ENCODE measurements at places on chromosomes 5 and 9. TPM values are rescaled to one million over a fixed set of nuclear protein-coding genes. Genes with fewer than 3 reads are reported as not detected.

DNA sequence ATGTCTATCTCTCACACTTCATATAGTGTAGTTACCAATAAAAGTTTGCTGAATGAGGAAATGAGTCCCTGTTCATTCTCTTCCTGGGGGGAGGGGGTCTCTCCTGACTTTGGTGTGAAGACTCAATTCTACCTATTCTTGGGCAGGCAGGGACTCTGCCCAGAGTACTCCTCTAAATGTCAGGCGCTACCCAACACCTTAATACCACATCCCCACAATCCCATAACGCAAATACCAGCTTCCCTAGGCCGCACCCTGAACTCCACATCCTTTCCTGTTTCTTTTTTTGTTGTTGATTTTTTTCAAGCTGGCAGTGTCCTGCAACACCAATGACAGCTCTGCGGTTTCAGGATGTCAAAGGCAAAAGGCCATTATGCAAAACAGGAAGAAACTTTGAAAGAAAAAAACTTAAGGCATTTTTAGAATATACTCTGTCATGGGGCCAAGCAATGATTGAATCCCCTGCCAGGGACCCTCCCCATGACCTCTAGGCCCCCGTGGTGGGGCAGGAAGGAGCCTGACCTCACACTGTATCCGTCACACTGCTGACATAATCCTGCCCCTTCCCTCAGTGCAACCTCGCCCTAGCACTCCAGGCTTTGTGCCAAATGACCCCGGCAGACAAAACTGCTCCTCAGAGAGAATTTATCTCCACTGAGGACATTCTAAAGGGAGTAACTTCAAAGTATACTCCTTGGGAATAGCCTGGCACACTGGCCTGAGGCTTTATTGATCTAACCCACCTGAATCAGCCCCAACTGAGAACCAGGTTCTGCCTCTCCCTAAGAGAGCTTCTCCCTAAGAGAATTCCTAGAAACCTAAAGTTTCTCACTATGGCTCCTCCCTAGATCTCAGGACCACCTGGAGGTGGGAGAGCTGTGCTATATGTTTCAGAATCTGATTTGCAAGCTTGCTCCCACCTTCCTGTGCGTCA lies 8.0 kb downstream of the B4GALT1 start:
- H3K27ac ChIP-seq: peak overlapping the region; percentile 98
- H3K4me3 ChIP-seq: no peak overlapping the region
- DNase-seq: peak; percentile 81

DNA sequence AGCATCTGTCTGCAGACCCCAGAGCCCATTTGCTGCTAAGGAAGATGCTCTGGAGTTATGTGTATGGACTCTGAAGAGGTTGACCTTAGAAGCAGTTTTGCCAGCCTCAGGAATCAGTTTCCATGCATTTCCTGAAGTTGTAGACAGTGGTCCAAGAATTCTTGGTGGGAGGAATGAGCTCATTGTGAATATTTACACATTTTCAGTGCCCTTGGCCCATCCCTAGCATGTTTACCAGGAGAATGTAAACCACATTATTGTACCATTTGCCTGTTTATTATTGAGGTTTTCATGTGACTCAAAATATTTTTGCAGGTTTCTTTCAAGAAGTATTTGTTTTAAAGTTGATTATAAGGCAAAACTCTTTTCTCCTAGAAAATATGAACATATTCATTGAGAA lies 93.8 kb downstream of the NXNL2 start:
- no peaks in the 10 kb centered on the region for H3K36me3 ChIP-seq
- no peaks in the 10 kb centered on the region for H3K27me3 ChIP-seq

DNA sequence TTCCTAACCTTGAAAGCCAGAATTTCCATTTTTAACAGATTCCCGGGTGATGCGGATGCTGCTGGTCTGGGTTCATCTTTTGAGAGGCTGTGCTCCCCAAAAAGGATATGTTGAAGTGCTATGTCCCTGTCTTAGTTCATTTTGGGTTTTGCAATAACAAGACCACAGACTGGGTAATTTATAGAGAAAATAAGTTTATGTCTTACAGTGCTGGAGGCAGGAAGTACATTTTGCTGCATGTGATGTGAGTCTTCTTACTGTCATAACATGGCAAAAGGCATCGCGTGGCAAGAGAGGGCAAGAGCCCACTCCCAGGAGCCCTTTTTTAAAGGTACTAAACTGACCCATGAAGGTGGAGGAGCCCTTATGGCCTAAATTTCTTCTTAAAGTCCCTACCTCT lies 114.1 kb downstream of the DAPK1 start:
- no peak overlapping the region for H3K4me3 ChIP-seq
- H3K27me3 ChIP-seq: no peaks in the 10 kb centered on the region
- DNase-seq: no peak
- H3K4me1 ChIP-seq: no peaks in the 10 kb centered on the region
- H3K27ac ChIP-seq: no peak overlapping the region
- no peaks in the 10 kb centered on the region for H3K36me3 ChIP-seq

GRCh38 chr5:171709930-171710329 lies 75.7 kb upstream of the SMIM23 start:
- H3K4me1 ChIP-seq: no peaks in the 10 kb centered on the region
- H3K27me3 ChIP-seq: no peaks in the 10 kb centered on the region
- H3K36me3 ChIP-seq: no peaks in the 10 kb centered on the region
- no peak overlapping the region for H3K4me3 ChIP-seq
- no peak overlapping the region for H3K27ac ChIP-seq

- no peak for DNase-seq
- no peaks in the 10 kb centered on the region for H3K36me3 ChIP-seq
- H3K4me1 ChIP-seq: no peaks in the 10 kb centered on the region
- H3K4me3 ChIP-seq: no peak overlapping the region
- H3K27me3 ChIP-seq: no peaks in the 10 kb centered on the region
Measured at GRCh38 chr9:82938426-82939218, 124.3 kb downstream of the RASEF start.

GRCh38 chr5:111158105-111158744 lies 66.0 kb upstream of the CAMK4 start:
- no peak overlapping the region for H3K27ac ChIP-seq
- DNase-seq: peak; percentile 93
- H3K4me1 ChIP-seq: no peaks in the 10 kb centered on the region
- no peak overlapping the region for H3K4me3 ChIP-seq

Gene PCDHGB4
- 1.0 TPM for polyA plus RNA-seq

Gene OCLN
- 9.2 TPM for polyA plus RNA-seq

Gene ZBTB43
- polyA plus RNA-seq: 32.7 TPM

GRCh38 chr9:114592356-114592755 lies 4.8 kb downstream of the ATP6V1G1 start:
- H3K27ac ChIP-seq: peak overlapping the region; percentile 41
- DNase-seq: peak; percentile 43
- H3K36me3 ChIP-seq: no peaks in the 10 kb centered on the region
- no peaks in the 10 kb centered on the region for H3K27me3 ChIP-seq
- peaks cover 34% of the 10 kb centered on the region for H3K4me1 ChIP-seq

Gene RAB3C
- 2.5 TPM for polyA plus RNA-seq

DNA sequence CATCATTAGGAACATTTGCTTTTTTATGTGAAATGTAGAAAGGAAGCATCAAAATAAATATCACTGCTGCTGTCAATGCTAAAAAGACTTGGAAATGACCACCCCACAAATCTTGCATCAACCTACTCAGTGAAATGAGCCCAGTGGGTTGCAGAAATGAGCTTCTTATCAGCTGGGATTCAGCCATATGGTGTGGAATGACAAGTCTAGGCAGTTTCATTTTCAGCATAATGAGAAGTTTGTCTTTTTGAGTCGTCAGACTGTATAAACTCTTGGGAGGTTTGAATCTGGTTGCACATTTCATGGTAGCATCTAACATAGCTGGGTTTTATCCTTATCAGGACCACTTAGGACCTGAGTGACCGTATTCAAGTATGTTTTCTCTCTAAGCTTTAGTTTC lies 251.1 kb upstream of the PPP1R2B start:
- no peaks in the 10 kb centered on the region for H3K4me1 ChIP-seq
- no peak overlapping the region for H3K27ac ChIP-seq
- H3K4me3 ChIP-seq: no peak overlapping the region
- no peaks in the 10 kb centered on the region for H3K36me3 ChIP-seq
- no peaks in the 10 kb centered on the region for H3K27me3 ChIP-seq

DNA sequence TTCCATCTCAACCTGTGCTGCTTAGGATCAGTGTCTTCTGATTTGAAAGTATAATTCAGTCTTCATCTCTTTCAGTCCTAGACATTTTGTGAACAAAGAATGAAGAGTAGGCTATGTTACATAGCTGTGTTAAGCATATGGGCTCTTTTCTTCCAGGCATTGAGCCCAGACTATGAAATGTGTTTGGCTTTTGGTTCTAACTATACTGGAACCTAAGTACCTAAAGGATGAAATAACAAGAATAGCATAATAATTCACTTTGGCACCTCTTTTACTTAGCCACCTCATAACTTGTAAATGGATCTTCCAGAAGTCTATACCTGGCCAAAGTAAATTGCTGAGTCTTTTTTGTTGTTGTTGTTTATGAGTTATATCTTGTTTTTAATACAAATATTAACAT lies 71.4 kb downstream of the SLF1 start:
- H3K27me3 ChIP-seq: no peaks in the 10 kb centered on the region
- H3K4me3 ChIP-seq: no peak overlapping the region
- no peak for DNase-seq

Gene DOLPP1
- 17.9 TPM for polyA plus RNA-seq

Gene FOXD4L3
- 0.18 TPM for polyA plus RNA-seq

Gene KIAA1958
- 14.5 TPM for polyA plus RNA-seq

Gene PCDHB16
- 1.9 TPM for polyA plus RNA-seq

GRCh38 chr9:112531666-112532282 lies 45.1 kb downstream of the KIAA1958 start:
- peaks cover 21% of the 10 kb centered on the region for H3K4me1 ChIP-seq
- H3K36me3 ChIP-seq: no peaks in the 10 kb centered on the region
- no peak overlapping the region for H3K27ac ChIP-seq
- DNase-seq: no peak
- H3K27me3 ChIP-seq: no peaks in the 10 kb centered on the region

GRCh38 chr5:103218164-103218563 lies 40.4 kb upstream of the MACIR start:
- no peaks in the 10 kb centered on the region for H3K36me3 ChIP-seq
- H3K4me1 ChIP-seq: no peaks in the 10 kb centered on the region
- DNase-seq: no peak
- H3K27ac ChIP-seq: no peak overlapping the region
- H3K27me3 ChIP-seq: no peaks in the 10 kb centered on the region

DNA sequence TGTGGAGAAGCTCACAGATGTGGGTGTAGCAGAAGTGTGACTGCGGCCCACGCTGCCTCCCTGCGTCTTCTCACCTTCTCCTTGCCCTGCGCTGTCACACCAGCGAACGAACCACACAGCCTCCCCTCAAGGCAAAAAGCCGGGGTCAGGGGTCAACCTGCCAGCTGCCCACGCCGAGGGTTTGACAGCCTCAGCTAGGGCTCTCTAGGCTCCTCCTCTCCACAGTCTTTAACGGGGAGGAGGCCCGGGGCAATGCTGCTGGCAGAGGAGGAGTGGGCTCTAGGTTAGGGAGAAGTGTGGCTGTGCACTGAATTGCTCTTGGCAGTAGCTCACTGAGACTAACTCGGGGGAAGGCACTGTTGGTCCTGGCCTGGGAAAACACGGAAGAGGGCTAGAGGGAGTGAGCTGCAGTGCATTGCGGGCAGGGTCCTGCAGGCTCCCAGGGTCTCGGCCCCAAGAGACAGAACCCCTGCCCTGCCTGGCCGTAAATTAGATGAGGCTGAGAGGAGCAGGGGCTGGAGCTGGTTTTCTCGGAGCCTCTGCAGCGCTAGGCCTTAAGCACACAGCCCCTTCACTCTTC lies 4.2 kb upstream of the TRIM52 start:
- H3K4me3 ChIP-seq: no peak overlapping the region
- DNase-seq: no peak
- no peaks in the 10 kb centered on the region for H3K36me3 ChIP-seq
- no peaks in the 10 kb centered on the region for H3K27me3 ChIP-seq
- no peak overlapping the region for H3K27ac ChIP-seq
- peaks cover under 1% of the 10 kb centered on the region for H3K4me1 ChIP-seq

Gene MELK
- 15.2 TPM for polyA plus RNA-seq

DNA sequence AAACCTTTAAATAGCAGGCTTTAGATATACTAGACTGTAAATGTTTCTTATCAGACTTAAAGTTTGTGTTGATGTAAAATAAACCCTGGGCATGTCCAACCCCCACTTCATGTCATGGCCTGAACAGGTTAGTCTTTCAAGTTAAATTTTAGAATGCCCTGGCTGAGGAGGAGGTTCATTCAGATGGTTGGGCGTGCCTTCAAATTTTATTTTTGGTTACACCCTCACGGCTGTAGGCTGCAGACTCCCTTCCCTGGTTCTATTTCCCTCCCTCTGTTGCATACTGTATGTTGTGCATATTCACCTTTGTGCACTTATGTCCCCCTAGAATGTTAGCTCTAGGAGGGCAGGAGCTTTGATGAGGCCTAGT lies 5.3 kb upstream of the BICD2 start:
- no peak overlapping the region for H3K27ac ChIP-seq
- H3K27me3 ChIP-seq: no peaks in the 10 kb centered on the region
- peaks cover 7% of the 10 kb centered on the region for H3K4me1 ChIP-seq
- DNase-seq: no peak

Gene TAF11L11
- not detected for polyA plus RNA-seq

DNA sequence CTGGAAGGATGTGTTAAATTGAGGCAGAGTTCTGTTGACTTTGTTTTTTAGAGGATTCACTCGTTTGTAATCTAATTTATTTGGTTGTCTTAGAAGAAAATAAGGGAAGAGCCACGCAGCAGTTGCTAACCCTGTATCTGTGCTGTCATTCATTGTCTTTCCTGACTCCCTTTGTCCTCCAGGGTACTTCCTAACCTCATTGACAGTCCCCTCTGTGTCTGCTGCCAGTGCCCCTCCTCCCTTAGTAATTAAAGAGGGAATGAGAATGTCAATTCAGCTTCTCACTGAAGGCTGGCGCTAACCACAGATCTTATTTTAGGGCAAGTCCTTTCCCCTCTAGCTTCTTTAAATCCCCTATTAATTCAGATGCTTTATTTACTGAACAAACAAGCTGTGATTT lies 84.0 kb downstream of the MAST4 start:
- H3K4me3 ChIP-seq: no peak overlapping the region
- H3K27ac ChIP-seq: no peak overlapping the region
- no peaks in the 10 kb centered on the region for H3K27me3 ChIP-seq
- H3K36me3 ChIP-seq: no peaks in the 10 kb centered on the region
- DNase-seq: no peak
- H3K4me1 ChIP-seq: no peaks in the 10 kb centered on the region

Gene GPBP1
- polyA plus RNA-seq: 109 TPM

DNA sequence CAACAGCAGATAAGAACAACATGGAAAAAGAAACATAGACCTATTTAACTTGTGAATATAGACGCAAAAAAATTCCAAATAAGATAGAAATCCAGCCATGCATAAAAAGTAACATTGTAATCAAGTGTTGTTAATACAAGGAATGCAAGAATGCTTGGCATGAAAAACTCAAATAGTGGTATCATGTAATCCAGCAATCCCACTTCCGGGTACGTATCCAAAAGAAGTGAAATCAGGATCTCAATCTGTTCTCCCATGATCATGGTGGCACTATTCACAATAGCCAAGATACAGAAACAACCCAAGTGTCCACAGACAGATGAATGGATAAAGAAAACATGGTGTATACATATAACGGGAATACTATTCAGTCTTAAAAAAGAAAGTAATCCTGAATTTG lies 437.4 kb downstream of the ARHGEF28 start:
- H3K27me3 ChIP-seq: no peaks in the 10 kb centered on the region
- H3K4me1 ChIP-seq: peaks cover 4% of the 10 kb centered on the region
- H3K4me3 ChIP-seq: no peak overlapping the region
- no peak overlapping the region for H3K27ac ChIP-seq
- H3K36me3 ChIP-seq: no peaks in the 10 kb centered on the region

GRCh38 chr5:32779754-32780415 lies 68.8 kb downstream of the NPR3 start:
- no peaks in the 10 kb centered on the region for H3K4me1 ChIP-seq
- no peaks in the 10 kb centered on the region for H3K36me3 ChIP-seq
- H3K27ac ChIP-seq: no peak overlapping the region
- H3K27me3 ChIP-seq: no peaks in the 10 kb centered on the region
- DNase-seq: peak; percentile 38
- no peak overlapping the region for H3K4me3 ChIP-seq

Measured in testis (tissue), 5 donors.